ENCODE measurements at places on chromosomes 7 and 10.

DNA sequence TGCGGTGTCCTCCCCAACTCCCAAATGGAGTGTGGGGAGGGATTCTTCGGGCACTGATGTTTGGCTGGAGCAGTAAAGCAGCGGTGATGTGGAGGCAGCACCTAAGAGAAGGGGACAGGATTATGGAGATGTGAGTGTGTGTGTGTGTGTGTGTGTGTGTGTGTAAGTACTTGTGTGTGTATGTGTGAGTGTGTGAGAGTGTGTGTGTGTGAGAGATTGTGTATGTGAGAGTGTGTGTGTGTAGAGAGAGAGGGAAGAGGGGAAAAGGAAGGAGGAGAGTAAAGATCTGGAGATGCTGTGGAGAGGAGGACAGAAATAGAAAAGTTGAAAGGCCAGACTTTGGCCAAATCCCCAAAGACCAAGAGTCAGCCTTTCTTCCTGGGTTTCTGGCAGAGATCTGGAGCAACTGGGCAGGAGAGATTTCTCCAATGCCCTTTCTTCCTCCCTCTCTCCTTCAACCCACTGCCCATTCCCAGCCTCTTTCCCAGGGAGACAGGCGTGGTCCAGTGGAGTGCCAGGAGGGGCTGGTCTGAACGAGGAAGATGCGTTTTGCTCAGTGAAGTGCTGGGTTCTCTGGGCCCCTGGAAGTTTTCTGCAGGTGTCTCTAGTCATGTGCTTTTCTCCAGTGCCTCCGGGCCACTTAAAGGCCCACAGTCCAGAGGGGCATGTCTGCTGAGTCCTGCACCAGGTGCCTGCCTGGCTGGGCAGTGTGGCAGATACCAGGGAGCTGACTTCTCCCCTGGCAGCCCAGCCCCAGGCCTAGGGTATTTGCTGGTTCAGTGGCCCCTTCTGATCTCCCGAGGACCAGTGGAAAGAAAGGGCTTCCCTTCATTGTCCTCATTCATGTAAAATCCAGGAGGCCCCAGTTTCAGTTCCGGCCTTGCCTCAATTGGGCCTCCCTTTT is 60.5 kb downstream of the HK1 start:
- DNase-seq, result no peak

GRCh38 chr7:117588352-117588794 is 108.5 kb downstream of the CFTR start:
- no peak for DNase-seq

DNA sequence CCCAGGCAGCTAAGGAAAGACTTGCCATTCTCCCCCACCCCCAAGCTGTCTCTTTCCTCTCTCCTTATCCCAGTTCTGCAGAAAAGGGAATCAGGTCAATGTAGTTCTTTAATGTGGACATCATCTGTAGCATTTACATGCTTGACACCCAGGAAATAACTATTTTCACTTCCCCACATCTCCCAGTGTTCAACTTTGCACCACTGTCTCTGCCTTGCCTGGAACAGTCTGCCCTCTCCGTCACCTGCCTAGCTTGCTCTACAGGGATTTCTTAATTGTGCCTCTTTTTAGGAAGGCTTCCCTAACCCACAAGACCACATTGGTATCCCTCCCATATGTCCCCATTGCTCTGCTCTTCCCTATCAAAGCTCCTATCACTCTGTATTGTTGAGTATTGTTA is 45.9 kb upstream of the TOMM7 start:
- DNase-seq, result no peak

DNA sequence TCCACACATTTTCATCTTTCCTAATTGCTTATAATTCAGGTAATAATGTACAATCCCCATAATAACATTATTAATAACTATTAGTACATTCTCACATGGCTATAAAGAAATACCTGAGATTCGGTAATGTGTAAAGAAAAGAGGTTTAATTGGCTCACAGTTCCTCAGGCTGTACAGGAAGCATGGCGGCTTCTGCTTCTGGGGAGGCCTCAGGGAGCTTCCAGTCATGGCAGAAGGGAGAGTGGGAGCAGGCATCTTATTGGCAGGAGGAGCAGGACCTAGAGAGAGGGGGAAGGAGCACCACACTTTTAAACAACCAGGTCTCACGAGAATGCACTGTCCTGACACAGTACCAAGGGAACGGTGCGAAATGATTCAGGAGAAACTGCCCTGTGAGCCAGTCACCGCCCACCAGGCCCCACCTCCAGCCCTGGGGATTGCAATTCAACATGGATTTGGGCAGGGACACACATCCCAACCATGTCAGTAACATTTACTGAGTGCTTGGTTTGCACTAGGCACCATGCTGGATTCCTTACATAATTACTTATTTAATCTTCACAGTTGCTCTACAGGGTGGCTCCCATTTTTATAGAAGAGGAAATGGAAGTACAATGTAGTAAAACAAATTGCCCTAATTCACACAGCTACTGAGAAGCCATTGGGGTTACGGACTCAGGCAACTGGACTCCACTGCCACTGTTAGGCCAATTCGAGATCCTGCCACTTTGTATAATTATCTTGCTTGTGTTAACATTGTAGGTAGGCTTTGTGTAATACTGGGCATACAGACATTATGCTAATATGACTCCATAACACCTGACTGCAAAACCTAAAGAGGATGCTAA is 8.7 kb upstream of the ESYT2 start:
- DNase-seq, result no peak

GRCh38 chr10:59006511-59007306 is 169.7 kb upstream of the PHYHIPL start:
- DNase-seq, result no peak

- no peak for DNase-seq
Observed at GRCh38 chr7:112124061-112124766, 82.0 kb downstream of the DOCK4 start.

DNA sequence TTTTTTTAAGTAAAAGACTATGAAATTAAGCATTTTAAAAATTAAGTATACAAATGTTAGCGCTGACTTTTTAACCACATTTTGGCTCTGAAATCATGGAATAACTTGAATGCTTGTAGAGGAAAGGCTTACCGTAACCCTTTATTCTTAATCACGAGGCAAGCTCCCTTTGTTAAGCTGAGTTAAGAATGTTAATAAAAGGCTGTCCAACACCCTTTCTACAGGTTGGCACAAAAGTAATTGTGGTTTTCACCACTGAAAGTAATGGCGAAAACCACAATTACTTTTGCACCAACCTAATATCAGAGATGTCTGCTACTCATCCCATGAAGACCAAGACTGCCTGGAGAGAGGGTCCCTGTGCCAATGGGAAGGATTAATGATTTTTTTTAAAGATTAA is 70.6 kb downstream of the STK17A start:
- DNase-seq, result no peak

- DNase-seq, result no peak
Observed at GRCh38 chr7:154564676-154565075, 438.2 kb downstream of the PAXIP1 start.

GRCh38 chr7:17991866-17992648 is 35.6 kb downstream of the PRPS1L1 start:
- DNase-seq, result no peak

DNA sequence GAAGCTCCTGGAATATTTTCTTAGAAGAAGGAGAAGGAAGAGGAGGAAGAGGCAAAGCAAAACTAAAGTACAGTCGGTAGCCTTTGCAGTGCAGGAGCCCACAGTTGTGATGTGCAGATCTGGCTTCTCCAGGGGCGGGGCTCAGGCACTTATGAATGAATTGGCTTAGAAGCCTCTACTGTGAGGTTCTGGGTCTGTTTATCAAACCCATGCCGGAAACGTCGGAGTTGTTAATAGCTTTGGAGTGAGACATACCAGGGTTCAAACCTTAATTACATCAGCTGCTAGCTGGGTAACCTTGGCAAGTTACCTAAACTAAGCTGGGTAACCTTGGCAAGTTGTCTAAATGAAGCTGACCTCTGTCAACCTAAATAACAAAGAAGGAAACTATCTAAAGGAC is 89.3 kb upstream of the PITRM1 start:
- no peak for DNase-seq

DNA sequence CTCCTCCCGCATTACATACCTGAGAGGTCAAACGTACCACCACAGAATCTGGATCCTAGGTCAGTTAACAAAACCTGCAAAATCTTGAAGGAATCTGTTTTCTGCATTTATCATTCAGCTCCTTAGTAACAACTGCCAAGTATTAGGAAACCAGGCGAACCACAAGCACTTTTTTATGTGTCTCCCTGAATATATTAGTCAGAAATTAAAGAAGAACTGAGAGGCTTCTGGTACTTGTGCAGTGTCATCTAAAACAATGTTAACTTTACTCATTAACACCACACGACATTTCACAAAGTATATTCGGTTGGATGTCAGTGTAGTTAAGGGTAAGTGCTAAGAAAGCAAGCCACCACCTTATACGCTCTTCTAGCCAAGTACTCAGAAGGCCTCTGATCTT is 2.5 kb downstream of the CCDC6 start:
- DNase-seq, result no peak

DNA sequence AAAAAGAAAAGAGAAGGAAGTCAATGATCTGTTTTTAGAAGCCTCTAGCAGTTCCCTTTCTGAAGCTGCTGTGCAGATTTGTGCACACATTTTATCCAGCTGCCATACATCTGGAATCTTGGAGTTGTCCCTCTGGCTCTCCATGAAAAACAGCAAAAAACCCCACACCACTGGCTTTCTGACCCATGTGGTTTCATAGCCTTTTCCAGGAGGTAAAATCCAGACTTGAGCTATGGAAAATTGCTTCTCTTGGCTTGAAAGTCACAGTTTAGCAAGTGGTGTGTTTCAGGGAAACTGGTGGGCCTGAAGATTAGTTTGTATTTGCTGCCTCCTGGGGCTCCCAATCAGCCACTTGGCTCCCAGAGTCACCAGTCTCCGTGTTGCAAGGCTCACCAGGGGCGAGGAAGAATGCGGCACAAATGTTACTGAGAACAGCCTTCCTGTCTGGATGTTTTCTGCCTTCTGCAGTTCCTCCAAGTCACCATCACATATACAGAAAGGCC is 50.1 kb upstream of the ADRB1 start:
- no peak for DNase-seq

- DNase-seq, result no peak
Observed at GRCh38 chr10:33180390-33180789, 154.1 kb downstream of the NRP1 start.

DNA sequence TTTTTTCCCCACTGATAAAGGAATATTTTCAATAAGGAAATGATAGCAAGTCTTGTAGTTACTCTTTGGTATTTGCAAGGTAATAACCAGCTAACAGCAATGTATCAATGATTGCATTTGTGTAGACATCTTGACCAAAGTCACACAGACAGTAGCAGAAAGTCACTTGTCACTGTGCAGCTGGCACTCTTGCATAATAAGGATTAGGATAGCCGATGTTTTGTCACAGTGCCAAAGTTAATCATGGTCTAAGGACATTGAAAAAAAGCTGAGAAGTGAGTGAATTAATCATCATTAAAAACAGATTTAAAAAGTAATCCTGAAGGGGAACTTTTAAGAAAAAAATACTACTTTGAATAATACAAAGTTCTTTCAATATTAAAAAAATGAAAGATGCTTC is 834.3 kb upstream of the C7orf33 start:
- DNase-seq, result no peak

DNA sequence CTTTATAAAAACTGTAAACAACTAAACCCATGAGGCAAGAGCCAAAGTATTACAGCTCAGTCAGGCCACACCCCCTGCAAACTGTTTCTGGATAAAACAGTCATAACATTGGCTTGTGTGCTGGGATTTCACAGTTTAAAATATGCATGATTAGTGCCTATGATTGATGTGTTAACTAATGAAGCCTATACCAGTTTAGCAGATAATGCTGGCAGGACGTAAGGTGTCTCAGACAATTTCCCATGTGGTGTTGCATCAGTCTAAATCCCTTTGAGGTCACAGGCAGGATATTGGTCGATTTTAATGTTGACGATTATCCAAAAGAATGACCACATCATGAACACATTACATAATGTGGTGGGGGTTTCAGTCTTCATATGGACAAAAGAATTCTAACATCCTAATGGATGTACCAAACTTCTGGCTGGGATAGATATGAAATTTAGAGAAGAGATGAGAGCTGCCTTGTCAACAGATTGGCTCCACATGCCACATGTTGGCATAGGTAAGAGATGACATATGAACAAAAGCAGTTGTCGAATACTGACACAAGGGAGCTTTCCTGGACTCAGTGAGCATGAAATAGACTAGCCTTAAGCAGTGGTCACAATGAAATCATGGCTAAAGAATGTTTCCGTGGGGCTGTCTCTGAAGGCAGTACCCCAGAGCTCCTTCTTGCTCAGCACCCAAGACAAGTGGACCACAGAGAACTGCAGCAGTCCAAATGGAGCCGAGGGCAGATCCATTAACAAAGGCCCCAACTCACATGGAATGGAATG is 445.6 kb downstream of the GFRA1 start:
- no peak for DNase-seq

DNA sequence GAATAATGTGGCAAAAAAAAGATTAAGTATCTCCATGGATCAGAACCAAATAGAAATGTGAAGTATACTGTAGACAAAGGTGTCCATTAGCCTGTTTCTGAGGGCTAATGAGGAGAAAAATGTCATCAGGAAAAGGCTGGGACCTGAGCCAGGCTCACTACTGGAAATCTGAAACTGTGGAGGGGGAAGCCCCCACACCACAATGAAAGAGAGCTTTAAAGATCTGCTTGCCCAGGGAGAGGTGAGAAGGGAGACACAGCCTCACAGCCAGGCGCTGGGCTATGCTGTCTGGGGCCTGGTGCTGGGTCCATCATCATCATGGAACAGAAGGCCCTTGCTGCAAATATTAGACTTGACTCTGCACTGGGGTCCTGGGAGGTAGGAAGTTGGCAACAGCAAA is 90.4 kb downstream of the OSBPL3 start:
- DNase-seq, result no peak

GRCh38 chr7:151558575-151558974 is 38.9 kb upstream of the RHEB start:
- no peak for DNase-seq

- DNase-seq, result no peak
Observed at GRCh38 chr7:116259871-116260440, 49.6 kb downstream of the TES start.

DNA sequence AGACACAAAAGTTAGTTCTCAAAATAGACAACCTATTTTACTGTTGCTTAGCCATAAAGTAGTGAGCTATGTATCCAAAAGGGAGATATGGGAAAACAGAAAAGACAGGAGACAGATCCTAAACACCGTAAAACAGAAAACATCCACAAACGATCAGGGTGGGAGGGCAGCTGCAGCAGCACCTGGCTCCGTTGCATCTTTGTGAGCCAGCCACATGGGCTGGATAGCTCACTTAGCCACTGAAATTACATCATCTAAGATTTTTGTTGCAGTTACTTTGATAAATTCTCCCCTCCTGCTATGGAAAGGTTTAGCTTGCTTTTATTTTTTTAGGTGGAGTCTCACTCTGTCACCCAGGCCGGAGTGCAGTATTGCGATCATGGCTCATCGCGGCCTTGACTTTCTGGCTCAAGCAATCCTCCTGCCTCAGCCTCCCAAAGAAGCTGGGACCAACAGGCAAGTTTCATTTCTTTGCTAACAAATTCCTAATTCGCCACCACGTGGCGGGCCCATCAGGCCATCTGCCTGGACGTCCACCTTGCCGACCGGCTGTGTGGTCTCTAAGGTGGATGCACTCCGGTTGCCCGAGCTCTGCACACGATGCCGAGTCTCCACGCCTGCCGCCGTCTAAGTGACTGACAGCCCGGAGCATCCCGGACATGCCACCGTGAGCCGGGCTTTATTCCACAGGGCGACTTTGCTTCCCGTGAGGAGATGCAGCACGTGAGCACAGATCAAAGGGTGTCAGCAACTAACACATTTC is 159.8 kb downstream of the DIP2C start:
- no peak for DNase-seq

GRCh38 chr10:44313761-44314165 is 71.1 kb downstream of the CXCL12 start:
- DNase-seq, result no peak
